Umbilical cord (tissue), 2 donors: ENCODE measurements at places on chromosomes 2 and 18. TPM values are rescaled to one million over a fixed set of nuclear protein-coding genes. Genes with fewer than 3 reads are reported as not detected.

The CTAGE1 gene
- total RNA-seq, result 8.9 TPM

The DSC3 gene
- 86.9 TPM for total RNA-seq

The TNFRSF11A gene
- 8.7 TPM for total RNA-seq

The GAREM1 gene
- total RNA-seq, result 5.1 TPM

The OR6B2 gene
- 1.7 TPM for total RNA-seq

The SP140 gene
- 8.2 TPM for total RNA-seq

The RAB12 gene
- total RNA-seq, result 78.5 TPM

The SAG gene
- 14.7 TPM for total RNA-seq

The TMEFF2 gene
- 10.4 TPM for total RNA-seq

The PAPOLG gene
- 13.0 TPM for total RNA-seq

The MC5R gene
- total RNA-seq, result 1.7 TPM

GRCh38 chr2:71256421-71256820, 29.5 kb upstream of the PAIP2B start:
- no peak for DNase-seq

GRCh38 chr2:25044990-25045389, 3.1 kb downstream of the EFR3B start:
- DNase-seq, result no peak

GRCh38 chr18:44945888-44946401, 265.3 kb downstream of the SETBP1 start:
- no peak for DNase-seq

DNA sequence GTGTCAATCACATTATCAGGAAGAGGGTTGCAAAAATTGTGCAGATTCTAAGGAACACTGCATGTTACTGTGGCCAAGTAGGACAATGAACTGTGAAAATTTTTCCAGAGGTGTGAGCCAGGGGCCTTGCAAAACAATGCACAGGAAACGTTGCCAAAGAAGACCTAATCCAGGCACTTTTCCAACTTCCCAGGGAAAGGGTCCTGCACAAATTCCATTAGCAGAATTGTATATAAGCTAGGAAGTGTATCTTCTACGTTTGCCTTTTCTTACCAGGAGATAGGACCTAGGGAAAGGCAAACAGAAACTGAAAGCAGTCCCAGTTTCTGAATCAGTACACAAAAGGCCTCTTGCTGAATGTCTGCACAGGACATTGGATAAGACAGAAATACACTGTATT, 1888.3 kb upstream of the CELF4 start:
- peak; percentile 55 for DNase-seq

GRCh38 chr2:119494163-119494790, 30.0 kb downstream of the SCTR start:
- DNase-seq, result no peak

DNA sequence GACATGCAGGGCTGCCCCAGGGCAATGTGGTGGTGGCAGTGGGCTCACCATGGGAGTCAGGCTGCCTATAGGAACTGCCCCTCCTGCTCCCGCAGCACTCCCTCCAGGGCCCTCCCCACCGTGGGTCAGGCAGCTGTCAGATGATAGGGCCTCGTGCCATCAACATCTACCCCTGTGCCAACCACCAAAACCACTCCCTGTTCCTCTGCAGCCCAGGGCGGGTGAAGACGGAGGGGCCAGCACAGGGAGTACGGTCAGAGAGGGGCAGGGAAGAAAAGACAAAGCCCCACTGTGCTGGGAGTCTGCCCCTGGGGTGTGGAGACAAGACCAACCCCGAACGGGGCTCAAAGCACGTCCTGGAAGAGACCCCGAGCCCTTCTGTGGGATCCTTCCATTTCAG, 97.4 kb downstream of the TNS1 start:
- no peak for DNase-seq

DNA sequence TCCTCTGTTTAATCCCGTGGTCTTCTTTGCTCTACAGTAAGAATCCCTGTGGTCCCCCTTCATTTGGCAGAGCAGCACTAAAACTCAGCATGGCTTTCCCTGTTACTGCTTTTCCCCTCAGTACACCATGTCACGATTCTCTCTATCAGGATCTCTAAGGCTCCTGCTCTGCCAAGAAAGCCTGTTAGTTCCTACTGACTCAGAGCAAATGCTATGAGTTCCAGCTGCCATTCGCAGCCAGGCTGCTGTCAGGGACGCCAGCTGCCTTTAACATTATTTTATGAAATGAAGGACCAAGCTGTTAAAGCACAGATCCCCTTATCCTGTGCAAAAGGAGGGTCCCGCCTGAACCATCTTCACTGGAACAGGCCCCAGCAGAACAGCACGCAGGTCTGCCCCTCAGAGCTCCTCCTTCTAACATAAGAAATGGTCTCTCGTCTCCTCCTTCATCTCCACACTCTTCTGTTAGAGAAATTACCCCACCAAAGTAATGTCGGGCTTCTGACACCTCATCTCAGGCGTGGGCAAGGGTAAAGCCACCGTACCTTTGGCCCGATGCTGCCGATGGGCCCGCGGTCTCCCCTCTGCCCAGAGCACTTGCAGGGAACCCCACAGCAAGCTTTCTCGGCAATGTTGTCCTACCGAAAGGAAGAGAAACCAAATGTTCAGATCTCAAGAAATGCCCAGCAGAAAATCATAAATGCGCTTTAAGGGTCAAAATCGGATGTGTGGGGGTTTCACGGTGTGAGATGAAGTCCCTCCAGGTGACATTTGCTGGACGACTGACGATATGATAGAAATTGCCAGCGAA, 52.6 kb downstream of the COL6A3 start:
- peak; percentile 71 for DNase-seq

- DNase-seq, result no peak
Observed at GRCh38 chr2:222802514-222803196, 58.2 kb upstream of the ACSL3 start.

- no peak for DNase-seq
Observed at GRCh38 chr2:26595146-26595545, 46.0 kb downstream of the CIB4 start.

GRCh38 chr18:51011709-51012108, 18.3 kb upstream of the SMAD4 start:
- no peak for DNase-seq

GRCh38 chr2:171267855-171268629, 107.3 kb upstream of the TLK1 start:
- DNase-seq, result no peak

GRCh38 chr18:43789234-43790000, 512.1 kb upstream of the SYT4 start:
- peak; percentile 49 for DNase-seq

- no peak for DNase-seq
Observed at GRCh38 chr2:210536973-210537650, 19.3 kb upstream of the CPS1 start.

GRCh38 chr18:75408554-75409506, 18.7 kb downstream of the SMIM21 start:
- peak; percentile 39 for DNase-seq

GRCh38 chr2:149329489-149330126, 779 bp upstream of the LYPD6 start:
- DNase-seq, result peak; percentile 76

GRCh38 chr2:154338352-154338967, 360.0 kb upstream of the KCNJ3 start:
- no peak for DNase-seq

GRCh38 chr18:77105680-77106079, 26.9 kb downstream of the MBP start:
- no peak for DNase-seq

- no peak for DNase-seq
Observed at GRCh38 chr2:156901373-156902031, 356.0 kb upstream of the GALNT5 start.

DNA sequence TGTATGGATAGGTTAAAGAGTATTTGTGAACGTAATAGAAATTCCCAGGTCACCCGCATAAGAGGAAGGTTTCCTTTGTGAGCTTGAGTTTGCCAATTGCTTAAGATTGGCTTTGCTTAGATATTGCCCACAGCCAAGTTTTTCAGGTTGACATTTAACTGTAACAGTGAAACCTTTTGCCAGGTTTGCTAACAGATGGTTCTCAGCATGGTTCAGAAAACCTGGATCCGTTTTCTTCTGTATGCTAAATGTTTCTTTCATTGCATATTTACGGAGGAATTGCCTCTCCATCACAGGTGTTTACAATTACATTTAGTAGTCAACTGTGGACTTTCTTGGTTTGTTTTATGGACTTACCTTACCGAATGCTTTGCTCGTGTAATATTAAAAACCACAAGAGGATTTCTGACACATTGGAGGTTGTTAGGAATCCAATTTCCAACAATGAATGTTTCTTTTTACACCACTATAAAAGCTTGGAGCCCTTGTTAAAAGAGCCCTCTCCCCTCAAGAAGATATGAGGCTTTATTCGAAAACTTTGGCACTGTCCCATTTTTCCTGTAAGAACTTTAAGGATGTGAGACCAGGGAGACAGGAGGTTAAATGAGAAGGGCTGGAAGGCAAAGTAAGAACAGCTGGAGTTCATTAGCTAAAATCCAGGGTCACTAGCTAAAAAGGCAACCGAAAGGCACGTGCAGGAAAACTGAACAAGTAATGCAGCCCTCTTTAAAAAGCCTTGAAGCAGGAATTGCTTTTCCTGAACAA, 7.8 kb downstream of the CDK15 start:
- DNase-seq, result peak; percentile 42

GRCh38 chr2:78896536-78896935, 129.0 kb upstream of the REG3G start:
- no peak for DNase-seq

DNA sequence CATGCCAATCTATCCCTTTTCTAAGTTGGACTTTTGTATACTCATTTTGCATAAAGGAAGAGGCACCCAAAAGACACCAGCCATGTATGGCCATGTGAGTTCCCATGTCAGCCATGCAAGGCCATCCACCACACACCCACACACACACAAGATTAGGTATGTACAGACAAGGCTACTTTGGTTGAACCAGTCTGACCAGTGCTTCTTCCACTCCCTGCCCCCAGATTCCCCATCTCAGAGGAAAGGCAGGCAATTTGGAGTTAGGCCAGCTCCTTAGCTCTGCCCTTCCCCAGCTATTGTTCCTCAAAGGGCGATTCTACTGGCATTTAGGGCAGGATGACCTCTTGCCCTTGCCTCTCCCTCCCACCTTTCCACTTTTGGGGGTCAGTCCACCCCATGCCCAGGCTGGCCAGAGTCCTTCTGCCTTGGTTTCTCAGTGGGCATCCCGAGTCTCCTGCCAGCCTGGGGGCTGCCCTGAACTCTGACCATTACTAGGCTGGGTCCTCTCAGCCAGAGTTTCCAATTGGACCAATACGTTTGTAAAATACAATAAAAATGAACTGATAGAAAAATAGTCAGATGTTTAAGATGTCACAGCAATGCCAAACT, 101.1 kb downstream of the ZBTB7C start:
- peak; percentile 35 for DNase-seq
